ENCODE measurements at places on chromosomes 3 and 15.

GRCh38 chr3:25480811-25481210 is 52.7 kb downstream of the RARB start:
- no peak for DNase-seq

- DNase-seq: no peak
These were observed 1.8 kb downstream of the RBPMS2 start for GRCh38 chr15:64773606-64774005.

DNA sequence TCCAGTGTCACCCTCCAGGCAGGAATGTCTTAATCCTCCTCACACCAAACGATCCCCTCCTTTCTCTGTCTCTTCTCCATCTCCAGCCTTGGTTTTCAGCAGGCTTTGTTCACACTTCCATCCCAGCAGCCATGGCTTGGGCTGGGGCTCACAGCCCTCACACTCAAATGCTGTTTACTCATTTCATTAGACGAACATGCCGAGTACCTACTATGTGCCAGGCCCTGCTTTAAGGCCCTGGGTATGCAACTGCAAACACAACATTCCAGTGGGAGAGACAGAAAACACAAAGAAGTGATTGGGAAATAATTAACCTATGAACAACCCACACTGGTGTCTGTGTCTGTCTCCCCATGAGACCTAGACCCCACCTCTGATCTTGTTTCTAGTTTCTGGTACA is 43.9 kb downstream of the LYZL4 start:
- no peak for DNase-seq

- DNase-seq: no peak
These were observed 153.0 kb upstream of the NSMCE3 start for GRCh38 chr15:29422606-29423005.

All from NCI-H1417 (cell line).